Activated B cell treated with CpG ODN at 0.5 μM for 24 hours (primary cell): ENCODE measurements at places on chromosomes 13 and 19. TPM values are rescaled to one million over a fixed set of nuclear protein-coding genes. Genes with fewer than 3 reads are reported as not detected.

Gene ZNF486
- total RNA-seq = 13.5 and 16.2 TPM in 2 replicates

Gene ZNF579
- total RNA-seq = 10.3 and 10.9 TPM in 2 replicates

Gene TMEM255B
- total RNA-seq = 5.2 and 6.2 TPM in 2 replicates

Gene PSG11
- total RNA-seq = not detected in 2 replicates

Gene LILRA5
- total RNA-seq = 1.3 and 1.9 TPM in 2 replicates

Gene SIGLEC14
- 10.5 and 12.8 TPM in 2 replicates for total RNA-seq

Gene MTMR6
- total RNA-seq = 18.3 and 19.8 TPM in 2 replicates

Gene ELAVL1
- total RNA-seq = 83.5 and 87.1 TPM in 2 replicates

Gene NMRK2
- not detected in 2 replicates for total RNA-seq

Gene ITPKC
- 13.0 and 13.3 TPM in 2 replicates for total RNA-seq

Gene C19orf85
- total RNA-seq = not detected in 2 replicates

Gene DLEU7
- total RNA-seq = not detected in 2 replicates

Gene COG6
- 28.9 and 29.6 TPM in 2 replicates for total RNA-seq

Gene OR10H1
- 0.05 TPM in 1 of 2 replicates, not detected in the other for total RNA-seq

Gene ATP7B
- 0.29 and 0.40 TPM in 2 replicates for total RNA-seq

Gene EID2B
- total RNA-seq = 3.3 and 4.0 TPM in 2 replicates

Gene RAB8A
- total RNA-seq = 157 and 171 TPM in 2 replicates

Gene KLK10
- total RNA-seq = not detected in 2 replicates

Gene LILRA2
- total RNA-seq = 0.22 TPM in 1 of 2 replicates, not detected in the other

Gene PLEKHA4
- total RNA-seq = 5.7 and 6.4 TPM in 2 replicates

Gene CGB1
- not detected in 2 replicates for total RNA-seq

Gene PSG3
- not detected in 2 replicates for total RNA-seq

Gene KCNRG
- total RNA-seq = 1.9 and 3.1 TPM in 2 replicates

Gene ICAM4
- 0.71 and 0.95 TPM in 2 replicates for total RNA-seq

Gene CYP2A6
- not detected in 2 replicates for total RNA-seq

Gene CGB2
- not detected in 2 replicates for total RNA-seq

Gene TGFBR3L
- not detected in 2 replicates for total RNA-seq

Gene CKM
- total RNA-seq = not detected in 2 replicates

Gene BEST2
- not detected in 2 replicates for total RNA-seq

Gene LILRB4
- 0.76 and 1.4 TPM in 2 replicates for total RNA-seq

Gene CATSPERD
- not detected in 2 replicates for total RNA-seq

Gene BRSK1
- 1.3 and 2.7 TPM in 2 replicates for total RNA-seq

Gene ZNF90
- 9.8 and 12.5 TPM in 2 replicates for total RNA-seq

Gene OCEL1
- total RNA-seq = 22.4 and 25.8 TPM in 2 replicates

Gene TMEM205
- 61.8 and 68.1 TPM in 2 replicates for total RNA-seq

Gene PRR20D
- not detected in 2 replicates for total RNA-seq

Gene ZNF223
- total RNA-seq = 3.6 and 4.5 TPM in 2 replicates

Gene LILRA1
- 0.11 and 0.15 TPM in 2 replicates for total RNA-seq

Gene NCCRP1
- total RNA-seq = not detected in 2 replicates
